GM23338 (cell line): ENCODE measurements at places on chromosomes 5 and 9.

DNA sequence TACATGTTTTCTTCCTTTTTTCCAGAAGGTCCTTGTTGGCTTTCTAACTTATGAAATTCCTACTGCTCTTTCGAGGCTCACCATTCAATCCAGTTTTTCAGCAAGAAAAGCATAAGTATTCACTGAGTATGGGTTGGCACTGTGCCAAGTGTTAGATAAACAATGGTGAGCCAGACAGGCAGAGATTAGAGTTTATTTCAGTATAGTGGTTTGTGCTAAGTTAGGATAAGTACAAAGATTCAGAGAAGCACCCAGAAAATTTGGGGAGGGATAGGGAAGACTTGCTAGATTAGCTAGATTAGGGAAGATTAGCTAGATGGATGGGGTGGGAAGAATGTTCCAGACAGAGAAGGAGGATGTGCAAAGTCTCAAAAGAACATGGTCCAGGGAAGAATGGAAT, 122.9 kb downstream of the OXCT1 start:
- no peak for DNase-seq

GRCh38 chr5:140041492-140042392, 1.4 kb downstream of the NRG2 start:
- peak; percentile 53 for DNase-seq

DNA sequence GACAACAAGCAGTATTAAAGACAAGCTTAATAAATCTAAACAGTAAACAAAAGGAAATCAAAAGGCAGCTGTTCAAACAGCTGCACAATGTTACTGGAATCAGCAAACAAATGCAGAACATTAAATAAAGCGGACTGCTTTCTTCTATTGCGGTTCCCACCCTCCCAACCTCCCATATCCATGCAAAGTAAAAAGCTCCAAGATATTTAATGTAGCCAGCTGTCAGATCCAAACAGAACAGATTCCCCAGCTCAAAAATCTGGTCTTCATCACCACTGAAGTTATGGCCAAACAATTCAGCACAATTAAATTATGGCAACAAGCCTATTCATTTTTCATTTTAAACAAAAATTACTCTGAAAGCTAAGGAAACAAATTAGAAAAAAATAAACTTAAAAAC, 75.9 kb downstream of the SLC38A9 start:
- DNase-seq: no peak

DNA sequence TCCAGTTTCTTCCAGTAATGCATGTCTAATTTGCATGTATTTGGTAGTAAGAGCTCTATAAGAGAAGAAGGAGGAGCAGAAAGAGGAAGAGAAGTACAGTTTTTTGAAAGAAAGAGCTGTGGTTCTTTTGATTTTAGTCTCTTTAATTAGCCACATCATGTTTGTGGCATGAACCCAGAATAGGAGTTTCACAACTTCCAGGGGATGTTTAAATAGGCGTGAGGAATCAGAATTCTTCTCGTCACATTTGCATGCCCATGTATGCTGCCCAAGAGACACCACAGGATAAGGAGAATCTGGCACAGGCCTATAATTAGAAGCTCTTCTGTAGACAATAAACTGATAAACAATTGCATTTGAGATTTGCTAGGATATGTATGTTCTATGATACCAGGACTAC, 78.7 kb downstream of the GAS1 start:
- no peak for DNase-seq

GRCh38 chr9:81513059-81513458, 176.3 kb downstream of the TLE1 start:
- no peak for DNase-seq

- DNase-seq: no peak
These were observed 33.8 kb downstream of the RCL1 start for GRCh38 chr9:4826417-4827166.

DNA sequence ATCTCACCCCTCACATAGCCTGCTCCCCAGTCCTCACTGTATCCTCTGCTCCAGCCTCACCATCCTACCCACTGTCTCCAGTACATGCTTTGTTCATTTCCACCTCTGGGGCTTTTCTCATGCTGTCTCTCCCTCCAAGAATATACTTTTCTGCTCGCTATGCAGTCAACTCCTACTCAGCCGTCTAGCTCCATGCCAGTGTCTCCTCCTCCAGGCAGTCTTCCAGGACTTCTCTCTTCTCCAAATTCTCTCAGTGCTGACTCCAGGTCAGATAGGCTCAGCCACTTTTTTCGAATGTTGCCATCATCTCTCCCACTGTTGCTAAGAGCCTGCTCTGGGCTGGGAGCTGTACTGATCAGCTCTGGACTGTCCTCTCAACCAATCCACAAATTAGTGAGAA, 8.0 kb upstream of the DAB2IP start:
- no peak for DNase-seq

GRCh38 chr5:4614088-4614487, 526.0 kb upstream of the ADAMTS16 start:
- no peak for DNase-seq

- DNase-seq: peak; percentile 43
These were observed 18.7 kb downstream of the IFT74 start for GRCh38 chr9:26974927-26975326.

GRCh38 chr5:119123280-119123679, 52.4 kb downstream of the DMXL1 start:
- DNase-seq: no peak

DNA sequence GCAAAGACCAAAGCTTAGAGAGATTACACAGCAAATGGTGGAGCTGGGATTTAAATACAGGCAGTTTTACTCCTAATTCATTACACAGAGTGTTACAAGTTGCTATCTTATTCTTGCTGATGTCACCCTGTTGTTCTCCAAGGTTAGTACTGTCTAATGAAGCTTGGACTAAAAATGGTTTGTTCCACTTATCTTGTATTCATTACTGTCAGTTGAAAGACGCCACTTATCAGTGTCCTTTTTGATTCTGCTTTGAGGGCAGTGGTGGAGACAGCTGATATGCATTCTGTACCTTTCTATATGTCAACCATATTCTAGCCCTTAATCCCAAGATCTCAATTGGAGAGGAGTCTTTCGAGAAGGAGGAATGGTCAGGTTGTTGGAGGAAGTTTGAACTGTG, 14.0 kb upstream of the DENND4C start:
- no peak for DNase-seq

- peak; percentile 96 for DNase-seq
These were observed 16.1 kb downstream of the GBGT1 start for GRCh38 chr9:133147412-133148198.

GRCh38 chr5:91177085-91177484, 206.0 kb downstream of the ARRDC3 start:
- DNase-seq: no peak

GRCh38 chr9:5869315-5870019, 21.2 kb upstream of the MLANA start:
- DNase-seq: peak; percentile 75

DNA sequence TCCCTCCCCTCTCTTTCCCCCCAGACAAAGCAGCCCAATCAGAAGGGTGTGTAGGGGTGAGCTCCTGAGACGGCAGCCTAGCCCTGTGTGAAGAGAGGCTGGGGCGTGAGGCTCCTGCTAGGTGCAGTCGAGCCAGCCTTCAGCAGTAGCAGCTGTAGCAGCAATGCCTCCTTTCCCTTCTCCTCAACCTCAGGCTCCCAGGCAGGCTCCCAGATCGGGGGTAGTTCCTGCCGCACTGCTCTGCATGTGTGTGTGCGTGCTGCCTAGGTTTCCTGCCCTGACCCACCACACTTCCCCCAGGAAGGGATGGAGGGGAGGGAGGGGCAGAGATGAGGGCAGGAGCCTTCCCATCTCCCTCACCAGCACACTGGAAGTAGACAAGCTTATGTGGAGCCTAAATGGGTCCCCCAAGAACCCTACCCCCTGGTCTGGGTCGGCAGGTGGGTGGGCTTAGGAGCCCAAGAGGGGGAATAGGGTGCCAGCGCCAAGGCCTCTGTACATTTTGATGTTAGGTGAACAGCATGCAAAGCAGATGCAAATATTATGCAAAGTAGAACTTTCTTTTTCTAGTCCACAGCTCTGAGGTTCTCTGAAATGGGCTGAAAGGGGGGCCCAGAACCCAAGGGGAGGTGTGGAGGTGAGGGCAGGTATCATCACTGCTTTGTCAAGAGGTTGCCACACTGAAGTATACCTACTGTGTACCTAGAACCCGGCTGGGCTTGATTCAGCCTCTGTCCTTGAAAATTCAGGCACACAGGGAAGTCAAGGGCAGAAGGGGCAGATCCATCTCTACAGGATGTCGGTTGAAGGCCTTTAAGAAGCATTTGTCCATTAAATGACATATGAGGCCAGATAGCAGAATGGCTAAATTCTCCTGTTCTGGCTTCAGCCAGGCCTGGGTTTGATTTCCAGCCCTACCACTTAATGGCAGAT, 57.8 kb downstream of the CXXC5 start:
- DNase-seq: peak; percentile 29

DNA sequence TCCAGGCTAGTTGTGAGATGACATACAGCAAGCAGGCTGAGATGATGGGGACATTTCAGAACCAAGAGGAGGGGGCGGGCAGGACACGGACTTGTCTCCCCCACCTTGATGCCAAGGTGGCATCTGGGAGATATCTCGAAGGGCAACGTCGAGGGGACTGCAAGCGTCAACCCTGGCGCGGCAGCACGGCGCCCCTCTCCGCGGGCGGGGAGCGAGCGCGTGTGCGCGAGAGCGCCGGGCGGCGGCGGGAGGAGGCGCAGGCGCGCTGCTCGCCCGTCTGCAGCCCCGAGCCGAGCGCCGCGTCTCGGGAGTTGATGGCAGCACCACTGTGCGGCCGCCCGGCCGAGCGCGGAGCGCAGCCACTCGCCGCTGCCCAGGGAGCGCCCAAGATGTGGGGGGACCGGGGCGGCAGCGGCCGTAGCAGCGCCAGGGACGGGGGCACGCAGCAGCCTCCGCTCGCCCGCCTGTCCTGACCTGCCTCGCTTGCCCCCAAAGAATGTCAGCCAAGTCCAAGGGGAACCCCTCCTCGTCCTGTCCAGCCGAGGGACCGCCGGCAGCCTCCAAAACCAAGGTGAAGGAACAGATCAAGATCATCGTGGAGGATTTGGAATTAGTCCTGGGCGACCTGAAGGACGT, at the start of gene PRR16:
TSS of gene PRR16 (plus strand) at position 310 of the 636 bp plus-strand sequence.
- DNase-seq: peak; percentile 82

- no peak for DNase-seq
These were observed 15.6 kb upstream of the GNA14 start for GRCh38 chr9:77663754-77664153.

GRCh38 chr9:133199648-133200321, 9.3 kb downstream of the OBP2B start:
- DNase-seq: peak; percentile 80

GRCh38 chr5:151598984-151599383, 7.9 kb upstream of the FAT2 start:
- no peak for DNase-seq
